Activated naive CD4-positive, alpha-beta T cell treated with Interleukin-2 at 50 U/mL for 16 hours (primary cell): ENCODE measurements at places on chromosomes 2 and 18.
A peak's percentile ranks its signal among the peaks of the same experiment; 100 is the strongest.

GRCh38 chr18:59961070-59961469 is 61.3 kb downstream of the PMAIP1 start:
- DNase-seq, result no peak

DNA sequence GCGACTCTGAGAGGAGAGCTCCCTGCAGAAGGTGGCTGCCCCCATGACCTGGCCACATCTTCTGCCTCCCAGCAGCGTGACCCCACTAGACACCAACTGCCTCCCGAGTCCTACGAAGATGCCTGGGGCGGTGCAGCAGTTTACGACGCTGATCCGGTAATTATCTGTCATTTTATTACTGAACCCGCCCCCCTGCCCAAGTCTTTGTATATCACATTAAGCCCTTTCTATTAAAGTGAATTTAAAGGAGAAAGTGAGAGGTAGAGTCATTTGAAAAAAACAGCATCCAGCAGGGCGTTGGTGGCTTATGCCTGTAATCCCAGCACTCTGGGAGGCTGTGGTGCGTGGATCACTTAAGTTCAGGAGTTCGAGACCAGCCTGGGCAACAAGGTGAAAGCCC is 33.4 kb downstream of the ABCG8 start:
- DNase-seq, result no peak

DNA sequence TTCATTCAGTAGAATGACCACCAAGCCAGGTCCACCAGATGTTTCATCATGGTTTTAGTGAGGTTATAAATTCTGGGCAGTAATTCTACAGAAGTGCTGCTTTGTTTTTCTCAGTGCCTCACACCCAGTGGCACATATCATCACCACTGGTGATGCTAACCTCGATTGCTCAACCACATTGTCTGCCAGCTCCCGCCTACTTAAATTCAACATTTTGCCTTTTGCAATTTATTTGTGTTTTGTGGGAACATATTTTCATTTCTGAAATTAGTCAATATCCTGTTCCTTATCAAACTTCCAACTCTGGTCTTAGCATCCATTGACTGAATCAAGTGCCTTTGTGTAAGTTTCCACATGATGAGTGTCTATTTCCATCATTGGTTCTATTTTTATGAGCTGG is 62.3 kb upstream of the TMEM178A start:
- no peak for DNase-seq

GRCh38 chr2:181837563-181837962 is 54.0 kb upstream of the ITPRID2 start:
- no peak for DNase-seq

DNA sequence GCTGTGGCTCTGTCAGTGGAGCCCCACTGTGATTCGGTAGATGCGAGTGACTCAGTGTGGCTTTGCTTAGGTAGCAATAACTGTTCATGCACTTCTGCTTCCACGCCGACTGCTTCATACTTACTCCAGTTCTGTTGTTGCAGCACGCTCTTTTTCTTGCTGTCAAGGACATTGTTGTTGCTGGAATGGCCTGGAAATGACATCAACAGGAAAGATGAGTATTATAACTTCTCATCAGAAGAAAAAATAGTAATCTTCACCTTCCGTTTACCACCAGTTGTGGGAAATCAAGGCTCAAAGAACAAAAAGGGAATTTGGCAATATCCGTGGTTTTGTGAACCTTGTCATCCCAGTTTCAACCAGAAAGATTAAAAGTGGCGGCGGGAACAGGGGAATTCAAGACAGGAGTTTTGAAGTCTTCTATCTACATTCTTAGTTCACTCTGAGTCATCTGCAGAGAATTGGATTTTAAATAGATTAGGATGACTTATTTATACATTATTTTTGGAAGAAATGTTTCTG is 8.3 kb downstream of the TM4SF20 start:
- DNase-seq, result no peak

DNA sequence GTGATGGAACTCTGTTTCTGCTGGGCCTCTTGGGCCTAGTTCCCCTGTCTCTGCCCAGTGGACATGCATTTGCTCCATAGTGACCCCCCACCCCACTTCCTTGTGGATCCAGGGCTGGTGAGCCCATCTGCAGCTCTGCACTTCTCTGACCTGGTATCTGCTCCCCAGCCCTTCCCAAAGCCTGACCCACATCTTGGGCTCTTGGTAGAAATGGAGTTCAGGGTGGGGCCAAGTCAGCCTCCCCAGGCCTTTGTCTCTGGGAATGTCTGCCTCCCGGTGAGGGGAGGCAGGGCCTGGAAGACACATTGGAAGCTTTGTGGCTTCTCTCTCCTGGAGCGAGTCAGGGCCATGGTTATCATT is 6.3 kb upstream of the TRAF3IP1 start:
- no peak for DNase-seq

DNA sequence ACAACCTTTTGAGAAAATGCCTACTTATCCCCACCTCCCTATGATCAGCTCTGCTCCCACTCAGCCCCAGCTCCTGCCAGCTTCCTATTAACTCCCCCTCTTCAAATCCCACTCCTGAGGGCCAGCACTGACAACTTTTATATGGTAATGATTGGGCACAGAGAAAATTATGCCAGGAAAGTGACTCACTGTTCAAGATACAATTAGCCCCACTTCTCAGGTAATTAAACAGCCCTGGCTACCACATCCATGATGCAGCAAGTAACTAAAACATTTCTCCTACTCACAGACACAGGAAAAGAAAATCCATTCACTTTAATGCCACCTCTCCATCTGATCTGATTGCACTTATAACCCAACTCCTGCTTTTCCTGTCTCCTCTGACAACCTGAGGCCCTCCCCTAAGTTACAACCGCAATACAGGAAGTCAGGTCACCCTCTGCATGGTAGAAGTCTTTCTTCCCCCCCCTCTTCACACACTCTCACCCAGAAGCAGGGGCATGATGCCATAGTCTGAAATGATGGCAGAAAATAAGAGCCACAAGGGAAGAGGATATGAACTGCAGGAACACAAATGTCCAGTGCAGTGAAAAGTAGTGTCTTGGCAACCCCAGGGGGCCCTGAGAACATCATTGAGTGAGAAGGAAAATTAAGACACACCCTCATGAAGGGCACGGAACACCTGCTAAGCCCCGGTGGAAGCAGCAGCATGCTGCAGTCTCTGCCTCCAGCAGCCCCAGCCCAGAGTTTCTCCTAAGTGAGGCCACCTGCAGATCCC is 54.4 kb downstream of the STK39 start:
- DNase-seq, result peak; percentile 26

GRCh38 chr2:211745295-211746097 is 793.1 kb downstream of the ERBB4 start:
- no peak for DNase-seq

DNA sequence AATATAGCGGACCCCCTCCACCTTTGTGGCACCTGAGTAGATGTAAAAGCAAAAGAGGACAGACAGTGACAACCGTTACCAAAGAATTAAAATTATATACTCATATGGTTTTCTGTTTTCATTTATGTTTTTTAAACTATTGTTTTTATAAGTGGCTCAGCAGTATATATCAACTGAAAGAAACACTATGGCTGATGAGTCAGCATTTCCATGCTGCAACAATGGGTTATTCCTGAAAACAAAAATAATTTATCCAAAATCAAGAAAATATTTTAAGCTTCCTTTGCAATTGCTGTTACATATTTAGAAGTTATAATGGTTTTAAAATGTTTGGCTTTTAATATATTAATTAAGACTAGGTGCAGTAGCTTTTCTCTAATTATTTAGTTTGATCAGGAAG is 17.7 kb downstream of the MRPS9 start:
- no peak for DNase-seq

GRCh38 chr2:157267476-157267875 is 10.0 kb downstream of the GALNT5 start:
- no peak for DNase-seq

GRCh38 chr2:231161252-231161839 is 36.5 kb upstream of the HTR2B start:
- no peak for DNase-seq

- no peak for DNase-seq
Observed at GRCh38 chr18:39188278-39188677, 1622.7 kb upstream of the CELF4 start.

GRCh38 chr2:176936410-176936809 is 276.2 kb upstream of the HNRNPA3 start:
- no peak for DNase-seq

GRCh38 chr2:162925595-162925994 is 87.0 kb upstream of the KCNH7 start:
- no peak for DNase-seq

DNA sequence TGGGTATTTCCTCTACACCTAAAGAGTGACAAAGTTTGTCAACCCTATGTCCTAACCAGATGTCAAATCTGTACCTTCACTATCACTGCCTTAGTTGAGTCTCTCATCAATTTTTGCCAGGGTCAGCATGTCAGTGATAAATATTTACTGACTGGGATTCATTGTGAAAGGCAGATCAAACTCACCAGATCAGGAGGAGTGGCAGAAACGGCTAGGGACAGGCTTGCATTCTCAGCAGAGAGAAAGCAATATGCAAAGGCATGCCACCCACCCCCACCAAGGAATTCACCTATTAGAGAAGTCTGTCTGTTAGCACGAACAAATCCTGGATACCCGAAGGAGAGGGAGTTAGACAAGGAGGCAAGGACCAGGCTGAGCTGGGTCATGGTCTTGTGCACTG is 62.6 kb downstream of the PTPN2 start:
- DNase-seq, result no peak

DNA sequence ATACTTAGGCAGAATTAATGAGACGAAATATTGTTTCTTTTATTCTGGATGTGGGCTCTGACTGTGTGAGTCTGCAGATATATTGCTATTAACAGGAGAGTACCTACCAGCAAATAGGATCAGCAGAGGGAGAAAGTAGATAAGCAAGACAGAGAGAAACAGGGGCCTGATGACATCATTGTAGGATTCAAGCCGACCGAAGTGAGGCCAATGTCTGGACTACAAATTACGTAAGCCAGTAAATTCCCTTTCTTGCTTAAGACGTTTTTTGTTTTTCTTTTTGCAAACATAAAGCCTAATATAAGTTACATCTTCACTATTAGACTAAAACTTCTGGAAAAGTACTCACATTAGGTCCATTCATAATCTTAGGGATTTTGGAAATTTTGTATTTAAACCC is 21.4 kb upstream of the PTPRM start:
- DNase-seq, result no peak

GRCh38 chr2:241154915-241155314 is 4.6 kb downstream of the PPP1R7 start:
- DNase-seq, result peak; percentile 39

DNA sequence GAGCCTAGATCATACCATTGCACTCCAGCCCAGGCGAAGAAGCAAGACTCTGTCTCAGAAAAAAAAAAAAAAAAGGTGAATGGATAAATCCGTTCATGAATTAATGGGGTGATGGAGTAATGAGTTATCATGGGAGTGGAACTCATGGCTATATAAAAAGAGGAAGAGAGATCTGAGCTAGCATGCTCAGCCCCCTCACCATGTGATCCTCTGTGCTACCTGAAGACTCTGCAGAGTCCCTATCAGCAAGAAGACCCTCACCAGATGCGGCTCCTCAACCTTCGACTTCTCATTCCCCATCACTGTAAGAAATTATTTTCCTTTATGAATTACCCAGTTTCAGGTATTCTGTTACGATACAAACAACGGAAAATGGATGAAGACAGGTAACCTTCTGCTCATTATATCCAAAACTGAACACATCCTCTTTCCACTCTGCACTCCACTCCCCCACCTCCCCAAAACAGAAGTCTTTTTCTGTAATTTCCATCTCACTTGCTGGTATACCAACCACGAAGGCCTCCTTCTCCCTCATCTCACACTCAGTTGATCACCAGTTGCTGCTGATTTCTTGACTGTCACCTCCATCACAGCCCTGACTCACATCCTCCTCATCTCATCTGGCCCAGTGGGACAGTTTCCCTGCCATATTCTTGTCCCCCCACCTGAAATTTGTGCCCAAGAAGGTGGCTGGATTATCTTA is 8.8 kb downstream of the RETREG2 start:
- no peak for DNase-seq

GRCh38 chr18:51133580-51134160 is 63.8 kb downstream of the MEX3C start:
- no peak for DNase-seq

GRCh38 chr18:47100212-47100831 is 50.0 kb downstream of the HDHD2 start:
- peak; percentile 58 for DNase-seq
